Activated T-helper 1 cell treated with Interleukin-2 at 50 U/mL for 16 hours (primary cell): ENCODE measurements at places on chromosomes 2 and 18.

DNA sequence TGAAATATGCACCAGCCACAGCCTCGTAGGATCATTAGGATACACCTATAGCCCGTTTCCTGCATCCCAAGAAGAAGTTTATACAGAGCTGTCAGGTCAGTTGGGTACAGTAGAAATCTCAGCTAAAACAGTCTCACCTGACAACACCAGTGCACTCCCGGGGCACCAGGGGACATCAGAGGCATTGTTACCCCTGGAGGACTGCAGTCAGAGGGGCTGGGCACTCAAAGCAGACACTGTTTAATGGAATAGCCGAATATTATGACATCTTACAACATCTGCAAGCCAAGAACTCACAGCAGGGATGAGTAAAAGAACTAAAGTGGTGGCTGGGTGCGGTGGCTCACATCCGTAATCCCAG is 93.0 kb upstream of the ID2 start:
- no peak for DNase-seq

DNA sequence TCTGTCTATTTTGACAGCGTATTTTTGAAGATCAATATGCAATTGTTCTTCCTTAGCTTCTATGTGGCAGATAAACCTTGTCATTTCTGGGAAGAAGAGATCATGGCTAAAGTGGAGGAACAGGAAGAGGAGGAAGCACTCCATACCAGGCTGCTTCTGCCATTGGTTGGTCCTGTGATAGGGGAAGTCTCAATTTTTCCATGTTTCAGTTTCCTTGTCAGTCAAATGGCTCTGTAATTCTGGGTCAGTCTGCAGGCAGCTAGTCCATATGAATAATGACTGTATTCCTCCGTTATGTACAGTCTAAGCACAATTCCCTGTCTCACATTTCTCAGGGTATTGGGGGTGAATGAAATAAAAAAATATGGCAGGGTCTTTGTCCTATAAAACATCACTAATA is 277.6 kb upstream of the CXCR4 start:
- DNase-seq = no peak

DNA sequence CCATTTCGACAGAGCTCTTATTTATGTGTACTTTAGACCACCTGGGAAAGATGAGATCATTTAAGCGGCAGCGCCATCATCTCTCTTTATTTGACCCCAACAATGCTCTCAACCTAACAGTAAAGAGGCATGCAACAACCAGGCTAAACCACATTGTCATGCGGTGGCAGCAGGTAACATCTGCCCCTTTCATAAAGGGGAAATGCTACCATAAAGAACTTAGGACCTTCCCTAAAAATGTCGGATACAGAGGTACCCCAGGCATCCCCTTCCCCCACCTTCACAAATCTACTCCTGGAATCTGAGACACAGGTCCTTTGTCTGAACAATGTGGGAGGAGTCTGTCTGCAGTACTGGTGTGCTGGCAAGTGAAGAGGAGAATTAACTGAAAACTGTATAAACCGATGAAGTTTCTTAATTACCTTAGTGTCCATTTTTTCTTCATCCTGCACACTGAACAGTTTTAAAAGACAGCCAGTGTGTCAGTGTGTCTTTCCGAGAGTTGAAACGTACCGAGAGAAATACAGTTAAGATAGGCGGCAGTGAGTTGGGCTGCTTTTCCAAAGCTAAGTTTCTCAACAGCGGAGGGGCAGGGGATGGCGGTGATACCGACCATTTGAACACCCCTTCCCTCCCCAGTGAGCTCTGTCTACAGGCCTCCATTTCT is 1.9 kb downstream of the MEX3C start:
- no peak for DNase-seq

GRCh38 chr2:224971214-224971613 is 71.1 kb downstream of the DOCK10 start:
- no peak for DNase-seq

- DNase-seq = no peak
Observed at GRCh38 chr18:42781298-42781815, 334.1 kb downstream of the RIT2 start.

GRCh38 chr18:79459946-79460480 is 64.3 kb downstream of the NFATC1 start:
- DNase-seq = no peak

GRCh38 chr2:174180165-174180724 is 68.1 kb downstream of the OLA1 start:
- no peak for DNase-seq

DNA sequence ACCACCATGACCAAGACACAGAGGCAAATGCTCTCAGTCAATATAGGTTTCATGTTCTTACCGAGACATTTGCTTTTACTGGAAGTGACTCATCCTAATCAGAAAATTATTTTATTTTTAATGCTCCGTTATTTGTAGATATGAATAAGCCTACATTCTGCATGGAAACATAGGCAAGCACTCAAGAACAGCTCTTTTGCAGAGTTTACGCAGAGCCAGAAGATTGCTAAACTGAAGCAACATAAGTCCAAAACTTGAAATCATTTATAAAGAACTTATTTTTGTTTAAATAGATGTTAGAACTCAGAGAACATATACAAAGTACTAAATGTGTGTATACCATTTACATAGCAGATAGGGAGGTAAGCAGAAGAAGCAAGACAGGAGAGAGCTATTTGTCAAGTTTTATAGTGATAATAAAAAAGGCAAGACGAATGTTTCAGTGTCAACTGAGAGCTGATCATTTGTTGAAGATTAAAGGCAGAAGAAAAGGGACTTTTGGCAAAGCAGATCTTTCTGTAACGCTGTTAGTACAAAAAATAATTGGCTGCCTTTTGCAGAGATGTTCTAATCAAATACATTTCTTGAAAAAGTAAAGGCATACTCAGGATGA is 12.4 kb upstream of the PPP1R1C start:
- DNase-seq = no peak

DNA sequence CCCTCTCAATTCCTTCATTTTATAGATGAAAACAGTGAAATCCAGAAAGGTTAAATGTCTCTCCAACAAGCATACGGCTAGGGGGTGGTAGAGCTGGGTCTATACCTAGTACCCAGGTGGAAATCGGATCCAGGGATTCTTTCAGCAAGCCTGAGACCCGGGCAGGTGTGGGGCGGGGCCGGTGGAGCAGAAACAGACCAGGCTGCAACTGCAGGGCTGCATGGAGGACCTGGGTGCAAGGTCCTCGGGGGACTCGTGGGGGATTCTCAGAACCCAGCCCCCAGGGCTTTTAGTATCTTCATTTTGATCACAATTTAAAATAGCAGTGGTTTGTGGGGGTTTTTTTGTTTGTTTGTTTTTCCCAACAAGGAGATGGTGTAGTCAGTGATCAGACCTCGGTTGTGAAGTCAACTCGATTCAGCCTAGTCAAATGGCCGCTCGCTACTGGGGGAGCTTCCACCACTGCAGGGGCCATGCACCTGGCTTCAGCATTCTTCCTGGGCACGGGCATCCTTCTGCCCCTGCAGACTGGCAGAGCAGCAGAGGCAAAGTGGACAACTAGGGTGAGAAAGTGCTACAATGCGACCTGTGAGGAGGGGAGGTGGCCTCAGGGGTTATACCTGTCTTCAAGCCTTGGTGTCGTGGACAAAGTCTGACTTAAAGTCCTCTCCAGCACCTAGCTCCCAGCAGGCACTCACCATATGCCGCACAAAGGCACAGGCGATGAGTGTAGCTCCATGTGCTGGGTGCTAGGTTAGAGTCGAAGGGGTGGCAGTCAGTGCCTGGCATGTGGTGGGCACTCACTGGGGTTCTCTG is 46.3 kb downstream of the GORASP2 start:
- no peak for DNase-seq

GRCh38 chr2:209424781-209425470 is 1.1 kb downstream of the MAP2 start:
- no peak for DNase-seq

- DNase-seq = no peak
Observed at GRCh38 chr2:12288048-12288447, 428.7 kb upstream of the TRIB2 start.

- no peak for DNase-seq
Observed at GRCh38 chr18:40867459-40867858, 1087.6 kb upstream of the PIK3C3 start.

DNA sequence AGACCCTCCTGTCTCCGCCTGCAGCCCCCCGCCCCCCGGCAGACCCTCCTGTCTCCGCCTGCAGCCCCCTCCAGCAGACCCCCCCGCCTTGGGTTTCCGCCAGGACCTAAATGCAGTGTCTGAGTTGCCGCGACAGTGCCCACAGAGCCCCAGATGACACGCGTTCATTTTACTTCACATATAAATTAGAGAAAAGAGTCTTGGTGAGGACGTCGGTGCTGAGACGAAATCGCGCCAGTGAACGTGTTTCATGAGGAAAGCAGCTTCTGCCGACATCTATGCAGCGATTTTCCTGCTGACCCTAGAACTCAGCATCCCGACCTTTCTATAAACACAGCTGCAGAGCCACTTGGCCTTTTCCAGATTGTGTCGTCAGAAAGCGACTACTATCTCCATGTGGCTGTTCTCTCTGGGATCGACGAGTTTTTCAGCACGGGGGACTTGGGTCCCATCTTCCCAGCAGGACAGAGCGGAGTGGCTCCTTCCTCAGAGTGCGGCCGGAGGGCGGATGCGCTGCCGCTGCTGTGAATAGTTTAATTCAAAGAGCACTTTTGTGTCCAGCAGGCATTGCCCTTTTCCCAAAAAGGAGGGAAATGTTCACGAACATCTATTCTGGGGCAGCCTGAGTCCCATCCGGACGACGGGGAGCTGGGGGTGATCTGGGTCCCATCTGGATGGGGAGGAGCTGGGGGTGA is 136.7 kb downstream of the NFATC1 start:
- no peak for DNase-seq

DNA sequence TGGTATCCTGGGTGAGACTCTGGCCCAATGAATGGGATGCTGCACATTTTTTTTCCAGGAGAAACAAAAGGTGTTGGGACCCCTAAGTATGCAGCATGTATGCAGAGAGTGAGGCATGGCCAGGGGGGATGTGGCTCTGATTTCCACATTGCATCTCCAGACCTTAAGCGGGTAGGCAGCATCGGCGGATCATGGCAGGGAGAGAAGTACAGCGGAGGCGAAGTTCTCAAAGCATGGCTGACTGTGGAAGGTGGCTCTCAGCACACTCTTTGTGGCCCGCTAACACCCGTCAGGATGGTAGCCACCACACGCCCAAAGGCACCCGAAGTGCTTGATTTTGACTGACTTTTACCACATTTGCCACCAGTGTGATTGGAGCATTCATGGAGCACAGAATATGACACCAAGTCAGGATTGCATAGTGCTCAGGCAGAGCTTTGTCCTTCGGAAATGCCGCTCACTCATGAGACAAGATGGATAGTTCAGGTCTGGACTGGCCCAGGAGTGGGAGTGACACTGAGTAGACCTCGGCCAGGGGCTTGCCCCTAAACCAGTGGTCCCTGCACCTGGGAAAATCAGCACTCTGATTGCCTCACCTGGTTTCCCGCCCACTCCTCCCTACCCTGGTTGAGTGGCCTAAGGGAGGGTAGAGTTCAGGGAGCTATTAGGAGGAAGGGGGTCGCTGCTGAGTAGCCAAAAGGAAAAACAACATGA is 14.2 kb downstream of the INPP4A start:
- DNase-seq = no peak

DNA sequence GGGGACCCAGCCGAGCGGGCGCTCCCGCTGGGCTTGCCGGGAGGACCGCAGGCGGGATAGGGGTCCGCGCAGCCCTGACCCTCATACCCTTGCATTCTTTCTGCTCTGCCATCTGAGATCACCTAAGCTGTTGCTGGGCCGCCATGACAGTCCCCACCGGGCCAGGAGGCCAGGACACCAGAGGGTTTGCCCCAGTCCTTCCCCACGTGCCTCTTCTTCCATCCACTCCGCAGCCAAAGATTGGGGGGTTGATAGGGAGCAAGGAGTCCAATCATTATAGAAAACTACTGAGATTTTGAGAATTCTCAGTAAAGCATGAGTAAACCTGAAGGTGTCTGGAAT is 453 bp upstream of the GRB14 start:
- DNase-seq = no peak

GRCh38 chr2:178256382-178257042 is 62.2 kb downstream of the OSBPL6 start:
- DNase-seq = no peak

DNA sequence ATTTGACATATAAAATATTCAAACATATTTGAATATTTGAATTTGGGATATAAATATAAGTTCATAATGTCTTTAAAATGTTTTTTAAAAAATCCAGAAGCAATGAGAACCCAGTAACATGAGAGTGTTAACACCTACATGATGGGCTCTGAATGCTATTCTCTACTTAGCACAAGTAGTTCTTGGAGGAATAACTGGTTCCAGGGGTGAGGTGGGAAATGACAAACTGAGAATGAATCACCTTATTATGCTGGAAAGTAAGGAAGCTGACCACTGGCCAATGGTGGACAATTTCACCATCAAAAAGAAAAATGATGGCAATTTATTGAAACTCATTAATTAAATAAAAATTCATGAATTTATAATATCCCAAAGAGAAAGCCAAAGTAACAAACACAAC is 79.6 kb upstream of the NABP1 start:
- DNase-seq = no peak

- DNase-seq = no peak
Observed at GRCh38 chr18:69978732-69979715, 31.4 kb upstream of the CD226 start.

DNA sequence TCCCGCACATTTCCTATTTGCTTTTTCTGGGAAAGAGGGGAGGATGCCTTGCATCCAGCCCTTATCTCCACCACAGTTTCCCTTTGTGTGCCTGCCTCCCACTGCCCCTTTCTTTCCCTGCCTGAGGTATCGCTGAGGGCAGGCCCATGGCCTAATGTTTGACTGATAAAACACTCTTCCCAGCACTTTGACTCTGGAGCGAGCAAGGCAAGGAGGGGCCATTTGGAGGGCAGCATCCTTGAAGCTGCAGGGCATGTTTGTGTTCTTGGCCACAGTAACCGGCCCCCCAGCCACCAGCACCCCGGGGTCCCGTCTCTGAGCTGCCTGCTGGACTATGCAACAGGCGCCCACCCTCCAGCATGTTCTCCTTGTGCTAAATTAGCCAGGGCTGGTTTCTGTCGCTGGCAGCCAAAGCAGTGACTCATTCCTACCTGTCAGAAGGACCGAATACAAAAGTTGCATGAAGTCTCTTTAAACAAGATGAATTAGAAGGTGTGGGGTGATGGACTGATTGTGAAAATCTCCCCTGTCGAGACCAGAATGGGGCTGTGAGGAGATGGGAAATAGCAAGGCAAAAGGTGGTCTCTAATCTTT is 50.7 kb downstream of the BCL2L11 start:
- no peak for DNase-seq
